Right atrium auricular region (tissue), 2 donors: ENCODE measurements at places on chromosomes 5 and 9. TPM values are rescaled to one million over a fixed set of nuclear protein-coding genes. Genes with fewer than 3 reads are reported as not detected.

- no peaks in the 10 kb centered on the region for H3K36me3 ChIP-seq
- peak overlapping the region; percentile 39 for H3K4me3 ChIP-seq
- no peaks in the 10 kb centered on the region for H3K27me3 ChIP-seq
- H3K27ac ChIP-seq: no peak overlapping the region
Observed at GRCh38 chr5:849651-850301, 1.0 kb downstream of the ZDHHC11 start.

- H3K27me3 ChIP-seq: no peaks in the 10 kb centered on the region
- H3K36me3 ChIP-seq: no peaks in the 10 kb centered on the region
- no peak overlapping the region for H3K4me3 ChIP-seq
- DNase-seq: no peak
- no peak overlapping the region for H3K27ac ChIP-seq
Observed at GRCh38 chr9:115000217-115000639, 69.8 kb upstream of the TNFSF8 start.

GRCh38 chr5:8949908-8950307 is 596.0 kb downstream of the SEMA5A start:
- H3K27me3 ChIP-seq: no peaks in the 10 kb centered on the region
- no peak for DNase-seq
- no peaks in the 10 kb centered on the region for H3K4me1 ChIP-seq
- no peak overlapping the region for H3K4me3 ChIP-seq
- no peak overlapping the region for H3K27ac ChIP-seq
- H3K36me3 ChIP-seq: no peaks in the 10 kb centered on the region

DNA sequence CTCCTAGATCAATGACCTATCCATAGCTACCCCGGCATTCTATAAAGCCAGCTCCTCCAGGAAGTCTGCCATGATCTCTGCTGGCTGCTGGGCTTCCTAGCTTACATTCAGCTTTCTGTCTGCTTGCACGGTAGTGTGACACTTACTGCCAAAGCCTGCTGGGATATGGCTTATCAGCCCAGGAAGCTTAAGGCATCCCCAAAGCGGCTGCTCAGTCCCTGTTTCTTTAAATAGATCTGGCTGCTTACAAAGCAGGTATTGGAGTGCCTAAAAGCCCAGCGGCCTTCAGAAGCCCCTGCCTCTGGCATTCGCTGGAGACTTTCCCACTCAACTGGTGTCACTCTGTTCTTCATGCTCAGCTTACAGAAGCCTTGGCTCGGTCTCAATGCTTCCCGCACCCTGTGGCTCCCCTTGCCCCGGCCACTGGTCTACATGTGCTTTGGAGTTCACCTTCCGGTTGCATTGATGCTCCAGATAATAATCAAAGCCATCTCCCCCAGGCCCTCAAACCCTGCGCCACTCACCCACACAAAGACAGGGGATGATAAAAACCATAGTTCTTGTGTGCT is 31.3 kb upstream of the STRBP start:
- no peak overlapping the region for H3K4me3 ChIP-seq
- DNase-seq: no peak
- peaks cover 10% of the 10 kb centered on the region for H3K4me1 ChIP-seq
- H3K27ac ChIP-seq: peak overlapping the region; percentile 62

DNA sequence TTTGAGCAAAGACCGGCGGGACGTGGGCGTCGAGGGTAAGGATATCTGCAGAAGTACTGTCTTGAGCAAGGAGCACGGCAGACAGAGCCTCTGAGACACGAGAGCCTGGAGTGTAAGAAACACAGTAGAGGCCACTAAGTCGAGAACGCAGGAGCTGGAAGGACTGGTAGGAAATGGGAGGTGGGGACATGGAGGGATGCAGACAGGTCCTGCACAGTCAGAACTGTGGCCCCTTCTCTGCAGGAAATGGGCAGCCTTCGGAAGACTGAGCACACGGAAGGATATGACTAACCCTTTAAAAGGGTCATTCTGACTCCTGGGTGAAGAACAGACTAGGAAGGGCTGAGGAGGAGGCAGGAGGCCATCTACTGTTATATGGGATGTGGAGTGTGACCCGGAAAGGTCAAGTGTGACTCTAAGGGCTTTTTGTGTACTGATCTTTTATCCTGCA is 1.4 kb upstream of the CAMSAP1 start:
- peaks cover 29% of the 10 kb centered on the region for H3K4me1 ChIP-seq
- no peaks in the 10 kb centered on the region for H3K27me3 ChIP-seq
- no peak for DNase-seq
- H3K4me3 ChIP-seq: peak overlapping the region; percentile 93
- H3K36me3 ChIP-seq: peaks cover 10% of the 10 kb centered on the region

- no peaks in the 10 kb centered on the region for H3K36me3 ChIP-seq
- H3K27ac ChIP-seq: no peak overlapping the region
- no peak overlapping the region for H3K4me3 ChIP-seq
- no peaks in the 10 kb centered on the region for H3K4me1 ChIP-seq
- no peak for DNase-seq
Observed at GRCh38 chr5:54993318-54993717, 7.9 kb upstream of the ESM1 start.

GRCh38 chr5:174549254-174549653 is 175.1 kb upstream of the MSX2 start:
- no peaks in the 10 kb centered on the region for H3K36me3 ChIP-seq
- DNase-seq: no peak
- H3K4me1 ChIP-seq: no peaks in the 10 kb centered on the region
- H3K27me3 ChIP-seq: no peaks in the 10 kb centered on the region

The RUSC2 gene
- total RNA-seq: 49.1 TPM

The ZNF883 gene
- 4.1 TPM for total RNA-seq
